ENCODE measurements at places on chromosomes 11 and 22. TPM values are rescaled to one million over a fixed set of nuclear protein-coding genes. Genes with fewer than 3 reads are reported as not detected.

DNA sequence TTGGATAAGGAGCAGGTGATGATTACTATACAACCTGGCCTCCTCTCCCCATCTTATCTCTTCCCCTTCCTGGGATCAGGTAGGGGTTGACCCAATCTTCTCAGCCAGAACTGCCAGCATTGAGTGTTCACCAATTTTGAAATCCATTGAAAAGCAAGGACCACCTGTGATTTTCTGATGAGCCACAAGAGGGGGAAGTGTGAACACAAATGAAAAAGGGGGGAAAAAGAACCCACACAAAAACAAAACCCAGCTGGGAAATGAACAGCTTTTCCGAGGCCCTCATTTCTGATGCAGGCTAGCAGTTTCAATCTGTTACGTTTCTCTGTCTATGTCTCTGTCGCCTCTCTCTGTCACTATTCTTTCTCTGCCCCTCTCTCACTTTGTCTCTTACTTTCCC lies 161.9 kb downstream of the INSC start:
- H3K27me3 ChIP-seq, result no peaks in the 10 kb centered on the region
- peak; percentile 45 for DNase-seq
- no peak overlapping the region for H3K4me3 ChIP-seq
- no peak overlapping the region for H3K27ac ChIP-seq
- no peaks in the 10 kb centered on the region for H3K4me1 ChIP-seq

DNA sequence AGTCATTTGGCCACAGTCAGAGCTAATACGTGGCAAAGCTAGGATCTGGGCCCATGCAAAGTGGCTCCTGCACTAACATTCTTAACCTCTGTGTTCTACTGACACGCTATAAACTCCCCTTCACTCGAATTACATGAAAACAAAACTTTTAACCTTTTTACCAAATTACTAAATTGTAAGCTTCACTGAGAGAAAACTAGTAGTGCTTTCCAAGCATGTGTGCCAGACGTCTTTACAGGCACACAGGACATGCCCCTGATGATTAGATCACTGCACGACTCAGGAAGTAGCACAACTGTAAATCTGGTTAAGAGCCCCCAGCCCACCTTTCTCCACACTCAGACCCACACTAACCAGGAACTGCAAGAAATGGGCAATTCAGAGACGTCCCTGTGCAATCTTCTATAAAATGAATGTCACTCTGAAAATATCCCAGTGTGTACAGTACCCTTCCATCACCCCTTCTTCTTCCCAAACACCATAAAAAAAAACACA lies 16.1 kb downstream of the PHF21A start:
- no peaks in the 10 kb centered on the region for H3K36me3 ChIP-seq
- no peaks in the 10 kb centered on the region for H3K4me1 ChIP-seq
- H3K27ac ChIP-seq, result no peak overlapping the region
- no peak overlapping the region for H3K4me3 ChIP-seq
- H3K27me3 ChIP-seq, result no peaks in the 10 kb centered on the region

DNA sequence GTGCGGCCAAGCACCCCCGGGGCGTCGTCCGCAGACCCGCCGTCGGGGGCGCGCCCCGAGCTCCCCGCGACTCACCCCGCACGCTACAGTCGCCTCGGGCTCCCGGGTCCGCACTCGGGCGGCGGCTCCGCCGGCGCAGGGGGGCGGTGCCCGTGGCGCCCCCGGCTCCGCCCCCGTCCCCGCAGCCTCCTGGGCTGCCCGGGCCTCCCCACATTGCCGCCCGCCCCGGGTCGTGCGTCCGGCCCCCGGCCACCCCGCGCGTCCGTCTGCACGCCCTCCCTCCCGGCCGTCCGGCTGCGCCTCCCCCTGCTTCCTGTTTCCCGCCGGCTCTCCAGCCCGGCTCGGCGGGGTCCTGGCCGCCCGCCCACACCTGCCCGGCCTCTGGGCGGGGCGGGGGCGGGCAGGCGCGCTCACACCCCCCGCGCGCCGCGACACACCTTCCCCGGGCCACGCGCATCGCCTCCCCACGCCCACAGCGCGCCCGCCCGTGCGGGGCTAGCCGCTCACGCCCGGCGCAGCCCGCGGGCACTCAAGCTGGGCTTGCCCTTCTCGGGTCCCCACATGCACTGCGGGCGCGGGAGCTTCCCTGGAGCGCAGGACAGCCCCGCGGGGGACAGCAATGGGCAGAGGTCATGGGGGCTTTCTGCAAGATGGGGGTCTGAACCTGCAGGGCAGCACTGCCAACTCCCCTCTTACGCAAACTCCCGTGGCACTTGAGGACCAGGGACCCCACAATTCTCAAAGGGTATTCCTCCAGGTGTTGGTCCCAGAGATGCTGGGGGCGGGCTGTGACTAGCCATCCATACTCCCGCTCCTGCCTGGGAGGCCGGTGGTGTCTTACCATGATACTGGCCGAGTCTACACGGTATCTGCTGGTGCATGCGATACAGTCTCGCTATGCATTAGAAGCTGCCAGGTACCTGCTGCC lies at the start of gene CARD10:
Gene CARD10, minus strand, starts transcription at position 148 of the 928 bp plus-strand sequence. CDS start 215 bp downstream, outside the sequence.
- peaks cover 15% of the 10 kb centered on the region for H3K4me1 ChIP-seq
- H3K36me3 ChIP-seq, result no peaks in the 10 kb centered on the region
- peak within 1 kb of the TSS; percentile 48 for H3K4me3 ChIP-seq
- H3K27me3 ChIP-seq, result peaks cover 36% of the 10 kb centered on the region
- no peak within 1 kb of the TSS for H3K27ac ChIP-seq
- peak; percentile 56 for DNase-seq

GRCh38 chr22:17792854-17793434 lies 18.7 kb upstream of the BID start:
- H3K36me3 ChIP-seq, result peaks cover 51% of the 10 kb centered on the region
- H3K4me3 ChIP-seq, result no peak overlapping the region
- H3K4me1 ChIP-seq, result no peaks in the 10 kb centered on the region
- H3K27me3 ChIP-seq, result no peaks in the 10 kb centered on the region
- no peak overlapping the region for H3K27ac ChIP-seq

DNA sequence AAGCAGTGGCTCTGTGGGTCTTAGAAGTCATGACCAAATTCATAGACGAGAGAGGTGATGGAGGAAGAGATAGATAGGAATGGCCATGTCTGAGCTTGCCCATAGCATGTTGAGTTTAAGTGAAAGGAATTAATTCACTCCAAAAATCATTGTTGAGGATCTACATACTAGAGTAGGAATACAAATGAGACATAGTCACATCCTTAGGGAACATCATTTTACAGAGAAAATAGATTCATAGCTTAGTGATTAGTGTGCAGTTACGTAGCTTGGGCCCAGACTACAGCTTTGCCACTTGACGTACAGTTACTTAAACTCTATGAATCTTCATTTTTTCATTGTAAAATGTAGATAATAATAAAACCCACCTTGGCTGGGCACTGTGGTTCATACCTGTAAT lies 21.4 kb upstream of the BMAL1 start:
- H3K4me3 ChIP-seq, result no peak overlapping the region
- H3K27ac ChIP-seq, result no peak overlapping the region
- H3K4me1 ChIP-seq, result peaks cover 11% of the 10 kb centered on the region
- H3K36me3 ChIP-seq, result no peaks in the 10 kb centered on the region
- DNase-seq, result no peak

- peaks cover 3% of the 10 kb centered on the region for H3K27me3 ChIP-seq
- H3K36me3 ChIP-seq, result no peaks in the 10 kb centered on the region
- peak; percentile 67 for DNase-seq
- H3K4me3 ChIP-seq, result no peak overlapping the region
- peaks cover 10% of the 10 kb centered on the region for H3K4me1 ChIP-seq
These were observed 218.8 kb downstream of the HIPK3 start for GRCh38 chr11:33475993-33476392.

APLNR gene
- total RNA-seq, result 43.2 TPM

DNA sequence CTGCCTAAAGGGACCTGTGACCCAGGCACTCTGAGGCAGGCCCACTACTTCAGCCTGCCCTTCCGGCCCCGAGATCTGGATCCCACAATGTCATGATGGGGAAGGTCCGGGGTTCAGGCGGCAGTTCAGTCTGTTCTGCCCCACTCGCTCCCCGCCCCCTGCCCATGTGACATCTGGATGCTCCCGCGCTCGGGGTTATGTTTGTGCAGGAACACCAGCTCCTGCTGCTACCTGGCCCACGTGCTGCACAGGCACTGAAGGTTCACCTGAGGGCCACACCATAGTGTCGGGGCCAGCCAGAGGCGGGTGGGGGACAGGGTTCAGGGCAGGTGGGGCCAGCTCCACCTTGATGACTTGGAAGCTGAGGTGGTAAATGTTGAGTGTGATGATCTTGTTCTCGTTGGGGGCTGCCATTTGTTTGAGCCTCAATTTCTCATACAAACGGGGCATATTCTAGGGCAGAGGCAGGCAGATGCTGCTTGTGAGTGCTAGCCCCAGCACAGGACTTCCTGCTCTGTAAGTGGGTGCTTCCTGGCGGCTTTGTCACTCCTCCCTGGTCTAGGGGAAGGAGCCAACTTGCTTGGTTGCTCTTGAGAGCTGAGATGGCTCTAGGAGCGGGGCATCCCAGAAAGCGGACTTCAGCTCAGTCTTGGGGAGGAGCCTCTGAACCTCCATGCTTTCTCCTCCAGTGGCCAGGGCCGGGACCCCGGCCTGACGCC lies 4.4 kb upstream of the SIPA1 start:
- H3K27ac ChIP-seq, result no peak overlapping the region
- peaks cover 18% of the 10 kb centered on the region for H3K4me1 ChIP-seq
- H3K4me3 ChIP-seq, result no peak overlapping the region
- no peak for DNase-seq
- H3K27me3 ChIP-seq, result no peaks in the 10 kb centered on the region

GRCh38 chr11:21774212-21774611 lies 418.7 kb upstream of the ANO5 start:
- H3K27me3 ChIP-seq, result no peaks in the 10 kb centered on the region
- H3K27ac ChIP-seq, result no peak overlapping the region
- peak; percentile 14 for DNase-seq
- no peak overlapping the region for H3K4me3 ChIP-seq

DNA sequence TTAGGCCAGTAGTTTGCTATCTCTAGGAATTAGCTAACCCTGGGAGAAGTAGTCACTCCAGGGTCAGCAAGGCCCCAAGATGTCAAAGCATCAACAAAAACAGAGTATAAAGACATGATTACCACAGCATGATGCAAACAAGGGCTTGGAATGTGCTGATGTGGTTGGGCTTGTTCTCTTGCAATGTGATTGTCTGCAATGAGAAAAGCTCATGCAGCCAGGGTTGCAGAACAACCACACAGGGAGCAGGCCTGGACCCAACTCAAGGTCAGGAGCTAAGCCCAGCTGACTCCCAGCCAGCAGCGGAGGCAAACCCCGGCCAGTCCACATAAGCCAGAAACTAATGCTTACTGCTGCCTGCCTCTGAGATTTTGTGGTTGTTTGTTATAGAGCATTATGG lies 132.4 kb upstream of the ZC3H12C start:
- peaks cover 3% of the 10 kb centered on the region for H3K4me1 ChIP-seq
- peak; percentile 80 for DNase-seq
- H3K4me3 ChIP-seq, result no peak overlapping the region

DNA sequence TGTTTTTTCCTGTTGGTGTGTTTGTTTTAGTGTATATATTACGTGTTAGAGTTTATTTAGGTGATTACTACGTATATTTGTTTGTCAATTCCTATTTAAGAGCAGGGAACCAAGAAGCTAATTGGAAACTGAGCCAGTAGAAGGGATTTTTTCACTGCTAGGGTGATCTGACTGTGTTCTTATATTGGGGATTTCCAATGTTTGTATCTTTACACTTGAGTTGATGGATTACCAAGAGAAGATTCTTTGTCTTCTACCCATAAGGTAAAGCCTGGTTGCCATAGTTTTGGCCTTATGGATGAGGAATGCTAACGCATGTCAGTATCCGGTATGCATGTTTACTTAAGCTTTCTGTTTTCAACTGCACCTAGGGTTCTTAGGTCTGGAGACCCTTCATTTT lies 35.6 kb downstream of the SIK2 start:
- DNase-seq, result no peak
- no peak overlapping the region for H3K27ac ChIP-seq
- H3K27me3 ChIP-seq, result no peaks in the 10 kb centered on the region
- H3K4me3 ChIP-seq, result no peak overlapping the region
- H3K36me3 ChIP-seq, result peaks cover 8% of the 10 kb centered on the region

- DNase-seq, result peak; percentile 72
- H3K27me3 ChIP-seq, result peaks cover 19% of the 10 kb centered on the region
- no peaks in the 10 kb centered on the region for H3K36me3 ChIP-seq
- no peaks in the 10 kb centered on the region for H3K4me1 ChIP-seq
These were observed 12.7 kb downstream of the SCUBE1 start for GRCh38 chr22:43330178-43331068.

GRCh38 chr11:71459767-71460320 lies 6.8 kb downstream of the NADSYN1 start:
- H3K4me3 ChIP-seq, result no peak overlapping the region
- no peaks in the 10 kb centered on the region for H3K4me1 ChIP-seq
- peaks cover 61% of the 10 kb centered on the region for H3K36me3 ChIP-seq
- H3K27me3 ChIP-seq, result no peaks in the 10 kb centered on the region

DNA sequence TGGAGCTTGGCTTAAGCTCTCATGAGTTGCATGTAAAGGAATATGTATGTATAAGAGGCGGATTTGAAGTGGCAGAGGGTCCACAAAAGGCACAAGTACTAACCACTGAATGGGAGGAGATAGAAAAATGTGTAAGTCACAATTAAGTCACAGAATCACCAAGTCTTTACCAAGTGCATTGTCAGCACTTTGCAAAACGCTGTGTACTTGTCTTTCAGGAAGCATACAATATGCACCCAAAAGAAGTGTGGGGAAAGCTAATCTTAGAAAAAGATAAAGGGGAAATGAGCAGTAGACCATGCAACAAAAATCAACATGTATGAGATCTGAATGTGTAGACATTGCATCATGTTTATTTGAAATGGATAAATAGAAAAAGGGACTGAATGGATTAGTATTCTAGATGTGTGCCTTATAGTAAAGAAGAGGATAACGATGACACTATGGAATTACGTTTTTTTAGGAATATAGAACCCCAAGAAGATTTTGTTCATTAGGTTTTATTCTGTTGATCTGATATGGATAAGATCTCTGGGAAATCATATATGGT lies 4.5 kb downstream of the CNTF start:
- no peak overlapping the region for H3K4me3 ChIP-seq
- H3K4me1 ChIP-seq, result peaks cover 2% of the 10 kb centered on the region
- no peak overlapping the region for H3K27ac ChIP-seq
- no peaks in the 10 kb centered on the region for H3K27me3 ChIP-seq
- H3K36me3 ChIP-seq, result peaks cover 27% of the 10 kb centered on the region
- peak; percentile 15 for DNase-seq

CNIH2 gene
- 1.0 TPM for total RNA-seq

- H3K27ac ChIP-seq, result peak overlapping the region; percentile 35
- no peak overlapping the region for H3K4me3 ChIP-seq
- H3K4me1 ChIP-seq, result peaks cover 30% of the 10 kb centered on the region
- peak; percentile 83 for DNase-seq
- H3K36me3 ChIP-seq, result peaks cover 59% of the 10 kb centered on the region
- H3K27me3 ChIP-seq, result no peaks in the 10 kb centered on the region
These were observed 62.9 kb upstream of the BID start for GRCh38 chr22:17836992-17837742.

DNA sequence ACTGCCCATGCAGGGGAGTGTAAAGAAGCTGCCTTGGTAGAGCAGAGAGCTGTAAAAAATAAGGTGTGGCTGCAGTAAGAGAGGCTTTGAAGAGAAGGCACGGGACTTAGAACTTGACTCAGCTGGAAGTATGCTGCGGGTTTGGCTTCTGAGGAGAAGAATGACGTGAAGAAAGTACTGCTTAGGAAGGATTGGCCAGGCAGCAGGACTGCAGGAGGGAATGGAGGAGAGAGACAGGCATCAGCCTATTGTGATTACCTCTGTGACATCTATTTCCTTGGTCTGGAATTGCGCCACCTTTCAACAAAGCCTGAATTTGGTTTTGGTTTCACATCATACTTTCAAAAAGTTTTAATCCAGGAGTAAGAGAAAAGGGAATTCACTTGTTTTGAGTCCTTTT lies 22.5 kb downstream of the PRRG4 start:
- H3K27ac ChIP-seq, result no peak overlapping the region
- H3K36me3 ChIP-seq, result no peaks in the 10 kb centered on the region
- no peaks in the 10 kb centered on the region for H3K27me3 ChIP-seq
- H3K4me1 ChIP-seq, result no peaks in the 10 kb centered on the region
- DNase-seq, result peak; percentile 6

SEC14L6 gene
- total RNA-seq, result 0.35 TPM

All from muscle of leg (tissue), 16 donors.